Fibroblast of the aortic adventitia (primary cell): ENCODE measurements at places on chromosomes 7 and 10. TPM values are rescaled to one million over a fixed set of nuclear protein-coding genes. Genes with fewer than 3 reads are reported as not detected.
A peak's percentile ranks its signal among the peaks of the same experiment; 100 is the strongest.

DNA sequence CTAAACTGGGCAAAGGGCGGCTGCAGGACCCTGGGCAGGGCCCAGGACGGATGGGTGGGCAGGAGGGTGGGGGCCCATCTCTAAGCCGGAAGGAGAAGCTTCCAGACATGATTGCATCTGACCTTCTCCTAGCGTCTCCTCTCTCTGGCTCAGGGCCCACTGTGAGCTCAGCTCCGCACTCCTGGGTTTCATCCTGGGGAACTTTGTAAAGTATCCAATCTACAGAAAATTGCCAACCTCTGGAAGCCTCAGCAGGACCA is 8.8 kb upstream of the RET start:
- DNase-seq: no peak

DNA sequence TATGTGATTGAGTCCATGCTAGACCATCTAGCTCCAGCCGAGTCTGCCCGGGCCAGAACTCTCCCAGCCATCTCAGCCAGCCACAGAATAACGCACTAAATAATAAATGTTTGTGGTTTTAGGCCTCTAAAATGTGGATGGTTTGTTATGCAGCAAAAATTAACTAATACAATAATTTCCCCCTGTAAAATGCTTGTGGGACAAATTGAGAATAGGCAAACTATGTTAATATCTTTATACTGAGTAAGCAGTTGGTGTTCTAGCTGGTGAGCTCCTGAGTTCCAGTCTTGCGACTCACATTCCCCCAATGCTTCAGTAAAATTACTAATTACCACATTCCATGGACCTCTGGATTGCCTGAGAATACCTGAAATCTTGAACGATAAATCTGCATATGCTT is 316.8 kb upstream of the NFE2L3 start:
- DNase-seq: peak; percentile 33

DNA sequence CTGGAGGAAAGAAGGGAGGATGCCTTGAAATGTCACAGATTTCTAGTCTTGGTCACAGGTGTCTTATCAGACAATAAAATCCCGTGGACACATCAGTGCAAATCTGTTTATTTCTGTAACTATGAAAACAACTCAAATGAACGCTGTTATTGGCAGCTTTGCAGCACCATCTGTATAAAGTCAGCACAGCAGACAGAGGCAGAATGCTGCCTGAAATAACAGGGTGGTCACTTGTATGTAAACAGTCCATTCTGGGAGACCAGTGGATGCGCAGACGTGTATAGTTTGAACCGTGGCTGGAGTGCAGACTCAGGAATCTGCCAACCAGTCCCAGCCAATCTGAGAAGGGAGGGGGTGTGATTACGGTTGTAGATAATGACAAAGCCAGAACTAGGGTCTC is 54.8 kb downstream of the SEC23IP start:
- peak; percentile 22 for DNase-seq

DNA sequence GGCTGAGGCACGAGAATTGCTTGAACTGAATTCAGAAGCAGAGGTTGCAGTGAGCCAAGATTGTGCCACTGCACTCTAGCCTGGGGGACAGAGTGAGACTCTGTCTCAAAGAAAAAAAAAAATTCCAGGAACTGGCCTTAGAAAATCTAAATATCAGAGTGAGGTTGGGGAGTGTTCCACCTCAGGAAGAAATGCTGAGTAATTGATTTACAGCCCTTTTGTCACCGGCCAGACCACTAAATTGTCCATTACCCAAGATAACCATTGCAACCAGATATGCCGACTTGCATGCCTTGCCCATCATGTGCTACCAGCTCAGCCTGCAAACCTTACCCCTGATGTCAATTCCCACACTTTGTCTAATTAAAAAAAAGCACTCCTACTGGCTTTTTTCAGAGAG is 42.4 kb downstream of the CRCP start:
- no peak for DNase-seq

Gene CUBN
- 3.4 and 4.2 TPM in 2 replicates for total RNA-seq
